ENCODE measurements at places on chromosomes 1 and 21.
A peak's percentile ranks its signal among the peaks of the same experiment; 100 is the strongest.

GRCh38 chr21:29737186-29737585, 202.6 kb downstream of the GRIK1 start:
- DNase-seq: no peak

DNA sequence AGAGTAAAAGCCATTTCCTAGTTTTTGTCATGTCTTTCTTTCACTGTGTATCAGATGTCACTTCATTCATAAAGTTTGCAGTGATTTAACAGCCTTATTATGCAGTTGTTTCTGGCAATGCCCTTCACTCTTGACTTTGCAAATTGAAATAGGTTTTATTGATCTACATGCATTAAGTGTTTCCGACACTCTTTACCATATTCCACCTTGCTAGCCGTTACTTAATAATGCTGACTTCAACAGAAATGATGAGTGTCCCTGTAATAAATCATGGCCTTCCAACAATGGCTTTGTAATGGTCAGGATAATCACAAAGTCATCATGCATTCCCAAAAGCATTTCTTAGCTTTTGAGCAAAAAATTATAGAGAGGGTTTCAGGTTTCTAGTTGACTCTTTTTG, 236.8 kb upstream of the FMN2 start:
- no peak for DNase-seq

GRCh38 chr21:38853421-38853919, 47.7 kb downstream of the ETS2 start:
- DNase-seq: peak; percentile 46

DNA sequence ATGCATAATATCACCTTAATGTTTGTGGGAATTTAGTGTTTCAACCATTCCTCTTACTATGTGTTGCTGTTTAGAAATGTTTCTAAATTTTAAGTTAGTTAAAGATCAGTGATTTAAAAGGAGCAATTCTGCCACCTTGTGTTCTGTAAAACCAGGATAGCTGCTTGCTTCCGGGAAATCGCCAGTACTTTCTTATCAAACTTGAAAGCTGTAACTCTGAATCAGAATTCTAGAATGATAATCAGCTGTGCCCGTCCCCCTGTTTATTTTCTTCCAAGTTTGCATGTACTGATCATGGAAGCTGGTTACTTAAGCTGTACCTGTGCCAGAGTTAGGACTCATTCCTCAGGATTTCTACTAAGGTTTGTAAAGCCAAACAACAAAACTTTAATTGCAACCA, 656.4 kb downstream of the LTN1 start:
- DNase-seq: no peak

- DNase-seq: no peak
Measured at GRCh38 chr1:160169553-160170399, 18.4 kb downstream of the ATP1A4 start.

DNA sequence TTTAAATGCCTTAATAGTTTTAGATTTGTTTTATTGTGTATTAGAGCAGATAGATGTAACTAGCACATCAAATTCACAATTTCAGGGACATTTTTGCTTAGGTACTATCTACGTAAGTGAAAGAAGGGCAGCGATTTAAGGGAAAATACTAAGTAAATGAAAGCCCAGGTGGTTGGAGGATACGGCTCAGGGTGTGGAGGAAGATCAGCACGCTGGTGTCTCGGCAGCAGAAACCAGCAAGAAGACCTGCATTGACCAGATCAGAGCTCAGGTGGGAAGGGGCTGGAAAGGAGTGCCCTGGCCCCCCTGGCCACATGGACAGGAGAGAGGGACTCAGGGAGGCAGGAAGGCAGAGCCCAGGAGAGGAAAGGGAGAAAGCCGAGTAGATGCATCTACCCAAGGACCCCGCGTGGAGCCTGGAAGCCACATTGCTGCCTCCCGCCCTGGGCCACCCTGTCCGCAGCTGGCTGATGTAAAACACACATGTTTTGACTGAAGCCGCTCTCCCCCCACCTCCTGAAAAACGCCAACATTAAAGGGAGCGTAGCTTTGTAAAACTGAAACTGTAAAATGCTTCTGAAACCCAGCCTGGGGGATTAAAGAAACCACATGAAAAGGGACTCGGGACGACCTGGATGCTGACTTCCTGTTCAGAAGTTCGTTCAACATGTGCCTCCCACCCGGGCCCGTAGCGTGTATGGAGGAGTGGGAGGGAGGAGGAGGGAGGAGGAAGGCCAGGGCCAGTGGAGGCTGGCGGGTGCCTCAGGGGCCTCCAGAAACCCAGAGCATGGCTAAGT, 72.6 kb upstream of the TARDBP start:
- no peak for DNase-seq

DNA sequence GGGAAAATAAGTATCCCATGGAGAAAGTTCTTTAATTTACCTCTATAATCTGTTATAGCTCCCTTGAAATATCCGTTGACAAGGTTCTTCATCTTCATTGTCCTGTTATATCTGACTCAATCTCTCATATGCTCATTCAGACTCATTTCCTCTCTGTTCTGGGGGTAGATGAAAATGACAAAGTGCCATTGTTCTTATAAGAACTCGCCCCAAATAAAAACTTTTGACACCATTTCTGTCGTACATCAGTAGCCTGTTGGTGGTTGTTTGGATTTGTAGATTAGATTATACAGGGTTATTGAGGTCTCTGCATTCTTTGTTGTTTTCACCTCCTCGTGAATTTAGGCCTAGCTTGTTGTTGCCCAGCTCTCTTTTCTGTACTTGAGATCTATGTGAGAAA, 55.2 kb upstream of the IPO9 start:
- DNase-seq: no peak

DNA sequence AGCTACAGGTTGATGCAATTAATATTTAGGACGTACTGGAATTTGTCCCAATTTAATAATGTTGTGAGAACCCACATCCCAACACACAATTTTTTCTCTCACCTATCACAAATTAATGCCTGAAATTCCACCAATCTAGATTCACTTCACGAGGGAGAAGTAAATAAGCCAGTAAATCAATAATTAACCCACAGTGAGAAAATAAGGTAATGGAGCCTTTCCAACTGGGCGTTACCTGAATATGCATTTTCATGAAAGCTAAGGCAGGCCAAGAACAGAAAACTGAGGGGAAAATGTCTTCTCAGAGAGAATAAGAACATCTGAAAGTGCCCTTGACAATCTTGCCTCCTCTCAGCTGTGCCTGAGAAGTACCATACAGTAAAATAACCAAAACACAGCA, 240.8 kb upstream of the NR5A2 start:
- DNase-seq: no peak

DNA sequence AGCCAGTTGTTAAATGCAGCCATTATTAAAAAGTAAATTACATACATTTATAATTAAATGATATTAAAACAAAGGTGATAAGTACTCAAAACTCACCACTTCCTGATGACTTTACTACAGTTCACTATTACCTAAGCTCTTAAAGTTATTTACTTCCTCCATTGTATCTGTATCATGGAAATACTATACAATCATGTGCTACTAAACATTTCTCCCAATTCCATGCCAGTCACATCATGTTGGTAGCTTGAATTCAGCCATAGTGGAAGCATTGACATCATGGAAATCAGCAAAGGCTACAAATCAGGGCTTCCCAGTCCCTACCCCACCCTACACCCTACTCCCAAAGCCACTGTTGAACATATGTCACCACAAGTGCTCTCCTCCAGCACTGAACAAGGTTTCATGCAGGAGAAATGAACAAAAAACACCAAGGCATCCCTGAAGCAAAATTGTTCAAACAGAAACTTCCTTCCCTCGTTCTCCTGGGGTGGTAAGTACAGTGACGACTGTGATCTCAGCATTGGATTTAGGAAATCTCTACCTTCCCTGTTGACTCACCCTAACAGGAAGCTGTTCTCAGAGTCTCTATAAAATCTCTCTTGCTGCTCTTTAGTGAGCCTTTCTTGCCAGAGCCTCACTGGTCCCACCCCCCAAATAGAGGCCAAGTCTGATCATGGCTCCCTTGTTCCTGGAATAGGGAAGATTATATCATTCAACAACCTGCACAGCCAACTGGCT, 12.7 kb downstream of the VSIG8 start:
- no peak for DNase-seq

- DNase-seq: no peak
Measured at GRCh38 chr1:213417846-213418245, 366.8 kb downstream of the RPS6KC1 start.

GRCh38 chr1:1040004-1040991, 20.4 kb downstream of the AGRN start:
- DNase-seq: peak; percentile 41

GRCh38 chr1:98556521-98557158, 104.9 kb upstream of the SNX7 start:
- DNase-seq: no peak

- DNase-seq: no peak
Measured at GRCh38 chr21:44027607-44028286, 15.6 kb downstream of the TRAPPC10 start.
